ENCODE measurements at places on chromosomes 1 and 21.

- peak; percentile 38 for DNase-seq
Measured at GRCh38 chr1:74245168-74245772, 10.1 kb downstream of the TNNI3K start.

- no peak for DNase-seq
Measured at GRCh38 chr1:20665726-20666125, 4.6 kb upstream of the DDOST start.

GRCh38 chr1:77994117-77994705, 10.5 kb upstream of the DNAJB4 start:
- no peak for DNase-seq

- DNase-seq = no peak
Measured at GRCh38 chr1:52054496-52055065, 410 bp downstream of the TXNDC12 start.

- no peak for DNase-seq
Measured at GRCh38 chr1:143736562-143736961, 235.2 kb downstream of the FAM72C start.

GRCh38 chr1:42946120-42946898, 12.4 kb downstream of the SLC2A1 start:
- no peak for DNase-seq

- DNase-seq = no peak
Measured at GRCh38 chr1:42935971-42936308, 22.7 kb downstream of the SLC2A1 start.

- no peak for DNase-seq
Measured at GRCh38 chr1:229231754-229232119, 39.2 kb upstream of the RAB4A start.

DNA sequence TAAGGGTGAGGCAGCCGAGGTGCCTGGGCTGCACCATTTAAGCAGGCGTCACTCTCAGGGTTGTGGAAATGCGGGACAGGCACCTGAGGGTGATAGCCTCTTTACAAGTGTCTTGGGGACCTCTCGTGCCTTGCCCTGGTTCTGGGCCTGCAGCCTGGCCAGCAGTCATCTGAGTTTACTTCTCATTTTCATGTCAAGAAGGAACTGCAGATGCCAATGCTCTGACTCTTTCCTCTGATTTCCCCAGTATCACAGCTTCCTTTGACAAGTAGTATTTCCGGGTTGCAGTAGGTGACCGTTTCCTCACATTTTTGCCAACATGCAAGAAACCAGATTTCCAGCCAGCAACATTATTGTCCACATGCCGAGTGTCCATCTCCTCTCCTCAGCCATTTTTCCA, 286.9 kb downstream of the DISC1 start:
- no peak for DNase-seq
